ENCODE measurements at places on chromosomes 13 and 19.

GRCh38 chr13:76213423-76213904, 577.3 kb downstream of the LMO7 start:
- H3K4me3 ChIP-seq, result no peak overlapping the region
- H3K27ac ChIP-seq, result no peak overlapping the region
- no peak for DNase-seq

- no peak overlapping the region for H3K27ac ChIP-seq
- H3K4me1 ChIP-seq, result peaks cover 5% of the 10 kb centered on the region
- H3K27me3 ChIP-seq, result no peaks in the 10 kb centered on the region
- no peak overlapping the region for H3K4me3 ChIP-seq
Observed at GRCh38 chr19:44592451-44592890, 20.9 kb upstream of the IGSF23 start.

DNA sequence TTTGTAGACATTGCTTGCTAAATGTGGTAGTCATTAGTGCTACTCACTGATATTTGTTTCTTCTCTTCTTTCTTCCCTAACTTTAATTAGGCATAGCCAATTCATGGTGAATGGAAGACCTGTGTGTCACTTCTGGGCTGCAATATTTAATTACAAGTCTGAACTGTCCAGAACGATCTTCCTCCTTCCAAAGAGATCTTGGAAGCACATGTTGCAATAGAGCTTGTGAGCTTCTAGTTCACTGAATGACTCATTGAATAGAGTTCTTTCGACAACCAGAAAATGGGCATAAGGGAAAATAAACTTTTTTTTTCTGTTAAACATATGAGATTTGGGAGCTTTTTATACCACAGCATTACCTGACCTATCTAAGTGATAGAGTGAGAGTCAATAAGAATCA, 1264.6 kb downstream of the PCDH9 start:
- DNase-seq, result no peak
- no peak overlapping the region for H3K4me3 ChIP-seq
- H3K27me3 ChIP-seq, result no peaks in the 10 kb centered on the region
- no peaks in the 10 kb centered on the region for H3K36me3 ChIP-seq

DNA sequence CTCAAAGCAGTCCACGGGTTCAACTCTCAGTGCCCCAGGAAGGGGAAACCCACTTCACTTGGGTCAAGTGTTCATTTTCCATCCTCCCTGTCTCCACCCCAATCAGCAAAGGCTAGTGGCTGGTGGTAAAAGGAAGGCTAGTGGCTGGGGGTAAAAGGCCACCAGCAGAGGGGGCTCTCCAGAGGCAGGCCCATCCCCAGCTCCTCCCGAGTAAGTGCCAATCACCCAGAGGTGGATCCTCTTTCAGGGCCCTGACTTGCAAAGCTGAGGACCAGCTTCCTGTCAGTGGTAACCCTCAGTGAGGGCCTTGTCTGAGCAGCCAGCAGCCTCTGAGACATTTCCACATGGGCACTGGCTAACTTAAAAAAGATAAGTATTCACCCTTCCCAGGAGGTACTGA, 22.0 kb upstream of the TPT1 start:
- H3K27me3 ChIP-seq, result no peaks in the 10 kb centered on the region
- no peaks in the 10 kb centered on the region for H3K36me3 ChIP-seq
- no peak overlapping the region for H3K4me3 ChIP-seq
- H3K4me1 ChIP-seq, result no peaks in the 10 kb centered on the region
- no peak for DNase-seq
- H3K27ac ChIP-seq, result no peak overlapping the region

GRCh38 chr19:2529473-2529918, 53.6 kb downstream of the GADD45B start:
- H3K4me3 ChIP-seq, result no peak overlapping the region
- no peak for DNase-seq
- H3K36me3 ChIP-seq, result no peaks in the 10 kb centered on the region
- H3K4me1 ChIP-seq, result peaks cover 3% of the 10 kb centered on the region

- no peaks in the 10 kb centered on the region for H3K4me1 ChIP-seq
- H3K4me3 ChIP-seq, result no peak overlapping the region
- DNase-seq, result no peak
- no peaks in the 10 kb centered on the region for H3K27me3 ChIP-seq
Observed at GRCh38 chr13:98265692-98266551, 88.9 kb upstream of the RNF113B start.

GRCh38 chr13:93882086-93882651, 597.3 kb downstream of the DCT start:
- no peaks in the 10 kb centered on the region for H3K36me3 ChIP-seq
- H3K27me3 ChIP-seq, result no peaks in the 10 kb centered on the region
- H3K4me3 ChIP-seq, result no peak overlapping the region
- no peak for DNase-seq
- no peaks in the 10 kb centered on the region for H3K4me1 ChIP-seq
- no peak overlapping the region for H3K27ac ChIP-seq

DNA sequence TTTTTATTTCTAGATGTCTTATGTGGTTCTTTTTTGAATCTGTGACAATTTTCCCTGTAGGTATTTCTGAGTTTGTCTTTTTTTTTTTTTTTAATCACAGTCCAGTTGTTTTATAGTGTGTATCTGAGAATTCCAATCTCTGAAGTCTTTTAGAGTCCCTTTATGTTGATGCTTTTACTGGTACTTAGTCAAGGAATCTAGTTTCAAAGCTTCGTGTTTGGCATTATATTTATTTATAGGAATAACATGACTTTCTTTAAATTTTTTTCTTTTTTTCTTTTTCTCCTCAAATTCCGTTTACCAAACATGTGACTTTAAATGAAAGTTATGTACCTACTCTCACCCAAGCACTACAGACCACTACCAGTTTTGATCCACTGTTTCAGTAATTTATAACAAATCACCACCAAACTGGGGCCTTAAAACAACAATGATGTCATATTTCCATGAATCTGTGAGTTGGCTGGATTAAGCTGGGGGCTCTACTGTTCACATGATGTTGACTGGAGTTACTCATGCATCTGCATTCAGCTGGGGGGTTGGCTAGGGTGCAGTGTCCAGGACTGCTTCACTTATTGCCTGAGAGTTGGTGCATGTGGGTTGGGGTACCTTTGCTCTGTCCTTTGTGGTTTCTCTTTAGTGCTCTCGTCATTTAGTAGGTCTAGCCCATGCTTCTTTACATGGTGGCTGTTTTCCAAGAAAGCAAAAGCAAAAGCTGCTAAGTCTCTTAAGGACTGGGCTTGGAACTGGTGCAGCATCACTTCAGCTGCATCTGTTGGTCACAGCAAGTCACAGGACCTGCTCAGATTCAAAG, 22.3 kb downstream of the KCTD4 start:
- H3K4me1 ChIP-seq, result peaks cover 2% of the 10 kb centered on the region
- no peaks in the 10 kb centered on the region for H3K27me3 ChIP-seq
- H3K4me3 ChIP-seq, result no peak overlapping the region
- no peak for DNase-seq
- H3K27ac ChIP-seq, result no peak overlapping the region

- no peak for DNase-seq
- no peak overlapping the region for H3K4me3 ChIP-seq
- H3K4me1 ChIP-seq, result peaks cover 9% of the 10 kb centered on the region
- no peaks in the 10 kb centered on the region for H3K36me3 ChIP-seq
Observed at GRCh38 chr13:98325724-98326123, 148.7 kb upstream of the RNF113B start.

GRCh38 chr19:57212109-57212508, 18.7 kb upstream of the AURKC start:
- H3K4me3 ChIP-seq, result no peak overlapping the region
- no peaks in the 10 kb centered on the region for H3K27me3 ChIP-seq
- H3K4me1 ChIP-seq, result no peaks in the 10 kb centered on the region
- H3K27ac ChIP-seq, result no peak overlapping the region
- H3K36me3 ChIP-seq, result peaks cover 11% of the 10 kb centered on the region

DNA sequence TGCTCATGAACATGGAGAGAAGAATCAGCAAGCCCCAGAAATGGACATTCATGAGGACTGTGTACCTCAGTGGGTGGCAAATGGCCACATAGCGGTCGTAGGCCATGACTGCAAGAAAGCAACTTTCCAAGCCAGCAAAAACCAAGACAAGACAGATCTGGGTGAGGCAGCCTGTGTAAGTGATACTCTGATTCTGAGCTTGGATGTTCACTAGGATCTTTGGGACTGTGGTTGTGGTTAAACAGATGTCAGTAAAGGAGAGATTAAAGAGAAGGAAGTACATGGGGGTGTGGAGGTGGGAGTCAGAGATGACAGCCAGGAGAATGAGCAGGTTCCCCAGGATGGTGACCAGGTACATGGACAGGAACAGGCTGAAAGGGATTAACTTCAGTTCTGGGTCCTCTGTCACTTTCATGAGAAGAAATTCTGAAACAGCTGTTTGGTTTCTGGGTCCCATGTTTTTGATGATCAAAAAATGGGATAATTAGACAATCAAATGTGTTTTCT, at the start of gene OR7G1:
Gene OR7G1, minus strand, starts transcription at position 457 of the 507 bp plus-strand sequence. Its CDS starts 0 bp downstream, at position 457.
- no peaks in the 10 kb centered on the region for H3K27me3 ChIP-seq
- H3K4me3 ChIP-seq, result no peak within 1 kb of the TSS
- no peaks in the 10 kb centered on the region for H3K4me1 ChIP-seq
- DNase-seq, result no peak

- no peaks in the 10 kb centered on the region for H3K27me3 ChIP-seq
- no peak overlapping the region for H3K27ac ChIP-seq
- H3K4me1 ChIP-seq, result no peaks in the 10 kb centered on the region
Observed at GRCh38 chr13:32737111-32737571, 150.9 kb downstream of the PDS5B start.

GRCh38 chr19:8566855-8567254, 10.4 kb downstream of the MYO1F start:
- no peak for DNase-seq
- H3K27me3 ChIP-seq, result no peaks in the 10 kb centered on the region
- no peaks in the 10 kb centered on the region for H3K36me3 ChIP-seq
- H3K4me3 ChIP-seq, result no peak overlapping the region

GRCh38 chr13:71610876-71611275, 256.1 kb downstream of the DACH1 start:
- H3K27ac ChIP-seq, result no peak overlapping the region
- H3K4me3 ChIP-seq, result no peak overlapping the region
- no peaks in the 10 kb centered on the region for H3K4me1 ChIP-seq
- no peak for DNase-seq
- H3K27me3 ChIP-seq, result no peaks in the 10 kb centered on the region

DNA sequence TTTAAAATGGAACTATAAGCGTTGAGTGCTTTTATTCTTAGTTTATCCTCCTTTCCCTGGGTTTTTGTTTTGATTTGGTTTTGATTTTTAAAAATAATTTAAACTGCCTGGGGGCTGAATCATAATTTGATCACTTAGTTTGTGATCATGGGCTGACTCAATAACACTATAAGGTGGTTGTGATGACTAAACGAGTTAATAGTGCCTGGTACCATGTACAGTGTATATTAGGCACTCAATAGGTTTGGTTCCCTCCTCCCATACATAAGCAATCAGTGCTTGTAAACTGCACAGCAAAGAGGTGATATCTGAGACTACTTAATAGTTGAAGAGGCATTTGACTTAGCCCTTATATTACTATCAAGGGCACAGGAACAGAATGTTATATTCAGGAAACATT, 200.9 kb upstream of the RFC3 start:
- no peak overlapping the region for H3K4me3 ChIP-seq
- H3K27me3 ChIP-seq, result no peaks in the 10 kb centered on the region
- no peak overlapping the region for H3K27ac ChIP-seq
- DNase-seq, result no peak
- H3K4me1 ChIP-seq, result no peaks in the 10 kb centered on the region
- H3K36me3 ChIP-seq, result no peaks in the 10 kb centered on the region

DNA sequence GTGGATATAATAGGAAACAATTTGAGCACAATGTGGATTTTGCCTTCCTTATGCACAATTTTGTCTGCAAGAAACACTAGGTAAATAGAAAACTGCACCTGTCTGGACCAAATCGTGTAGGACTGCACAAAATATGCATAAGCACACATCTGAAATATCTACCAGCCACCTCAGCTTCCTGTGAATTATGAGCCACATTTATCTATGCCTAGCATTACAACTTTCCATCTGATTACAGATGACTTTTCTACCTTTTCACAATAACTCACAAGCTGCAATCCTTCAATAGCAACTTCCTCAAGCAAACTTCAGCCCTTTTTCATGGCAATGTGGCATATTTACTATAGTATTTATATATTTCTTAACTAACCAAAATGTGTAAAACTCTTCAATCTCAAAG, 5.7 kb upstream of the RFX2 start:
- no peaks in the 10 kb centered on the region for H3K4me1 ChIP-seq
- H3K4me3 ChIP-seq, result no peak overlapping the region
- DNase-seq, result no peak
- H3K27ac ChIP-seq, result no peak overlapping the region
- H3K36me3 ChIP-seq, result no peaks in the 10 kb centered on the region
- no peaks in the 10 kb centered on the region for H3K27me3 ChIP-seq

- H3K4me1 ChIP-seq, result peaks cover 6% of the 10 kb centered on the region
- peaks cover 23% of the 10 kb centered on the region for H3K27me3 ChIP-seq
- no peak overlapping the region for H3K27ac ChIP-seq
- peaks cover 11% of the 10 kb centered on the region for H3K36me3 ChIP-seq
- no peak for DNase-seq
Observed at GRCh38 chr19:1445932-1446712, 3.8 kb upstream of the APC2 start.

DNA sequence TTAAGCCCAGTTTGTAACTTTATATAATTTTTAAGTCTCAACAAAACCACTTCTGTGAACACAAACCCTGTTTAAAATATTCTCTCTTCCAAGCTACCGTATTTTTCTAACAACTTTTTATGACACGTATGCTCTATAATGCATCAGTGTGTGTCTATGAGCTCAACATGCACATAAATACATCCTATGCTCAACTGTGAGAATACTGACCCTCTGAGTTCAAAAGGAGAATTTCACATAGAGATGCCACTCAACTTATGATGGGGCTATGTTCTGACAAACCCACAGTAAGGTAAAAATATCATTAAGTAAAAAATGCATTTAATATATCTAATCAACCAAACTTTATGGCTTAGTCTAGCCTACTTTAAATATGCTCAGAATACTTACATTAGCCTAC, 1139.7 kb upstream of the SPRY2 start:
- no peaks in the 10 kb centered on the region for H3K27me3 ChIP-seq
- H3K4me3 ChIP-seq, result no peak overlapping the region
- DNase-seq, result no peak
- H3K36me3 ChIP-seq, result no peaks in the 10 kb centered on the region

DNA sequence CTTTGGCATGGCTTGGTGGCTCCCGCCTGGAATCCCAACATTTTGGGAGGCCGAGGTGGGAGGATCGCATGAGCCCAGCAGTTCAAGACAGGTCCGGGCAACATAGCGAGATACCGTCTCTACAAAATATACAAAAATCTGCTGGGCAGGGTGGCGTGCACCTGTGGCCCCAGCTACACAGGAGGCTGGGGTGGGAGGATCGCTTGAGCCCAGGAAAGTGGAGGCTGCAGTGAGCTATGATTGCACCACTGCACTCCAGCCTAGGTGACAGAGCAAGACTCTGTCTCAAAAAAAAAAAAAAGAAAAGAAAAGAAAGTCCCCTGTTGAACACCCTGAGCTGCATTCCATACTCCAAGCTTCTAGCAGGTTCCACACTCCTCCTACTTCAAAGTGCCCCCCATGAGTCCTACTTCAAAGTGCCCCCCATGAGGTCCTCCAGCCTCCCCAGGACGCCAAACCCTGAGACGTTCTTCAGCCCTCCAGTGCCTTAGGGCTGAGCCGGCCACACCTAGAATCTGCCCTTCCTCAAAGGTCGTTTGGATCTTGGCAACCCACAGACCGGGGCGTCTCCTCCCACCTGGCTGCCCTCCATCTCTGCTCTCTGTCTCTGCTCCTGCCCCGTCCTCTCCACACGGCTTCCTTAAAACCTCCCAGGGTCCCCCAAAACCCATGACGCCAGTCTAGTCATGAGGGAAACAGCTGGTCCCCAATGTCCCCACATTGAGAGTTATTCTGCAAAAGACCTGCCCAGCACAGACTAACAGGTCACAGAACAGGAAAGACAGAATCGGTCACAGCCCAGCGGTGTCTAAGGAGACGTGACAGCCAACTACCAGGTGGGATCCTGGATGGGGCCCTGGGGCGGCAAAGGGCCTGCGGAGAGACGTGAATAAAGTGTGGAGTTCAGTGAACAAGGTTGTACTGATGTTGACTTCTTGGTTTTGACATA, 4.8 kb downstream of the TJP3 start:
- H3K27ac ChIP-seq, result no peak overlapping the region
- H3K4me1 ChIP-seq, result peaks cover 4% of the 10 kb centered on the region
- H3K36me3 ChIP-seq, result no peaks in the 10 kb centered on the region
- H3K27me3 ChIP-seq, result no peaks in the 10 kb centered on the region

Measured in iPS DF 6.9 (cell line).